ENCODE measurements at places on chromosomes 11 and 22.

- no peak for DNase-seq
Measured at GRCh38 chr11:115672999-115673411, 168.8 kb upstream of the CADM1 start.

GRCh38 chr22:41775976-41776375, 24.5 kb upstream of the CCDC134 start:
- no peak for DNase-seq

DNA sequence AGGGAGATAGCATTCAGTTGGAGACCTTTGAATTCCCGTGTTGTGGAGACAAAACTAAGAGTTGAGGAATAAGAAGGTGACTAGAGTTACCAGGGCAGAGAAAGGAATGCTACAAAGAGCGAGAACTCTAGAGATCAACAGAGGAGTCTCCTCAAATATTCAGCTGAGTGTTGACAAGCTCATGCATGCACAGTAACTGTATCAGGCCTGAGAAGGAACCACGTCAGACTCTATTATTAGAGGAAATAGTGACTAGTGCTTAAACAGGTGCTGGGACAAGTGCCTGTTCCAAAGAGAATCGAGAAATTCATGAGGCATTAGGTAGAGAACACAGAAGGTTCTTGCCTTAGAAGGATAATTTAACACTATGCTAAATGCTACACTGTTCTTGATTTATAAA, 333.8 kb upstream of the CHORDC1 start:
- peak; percentile 91 for DNase-seq

GRCh38 chr11:77522215-77522614, 48.3 kb upstream of the PAK1 start:
- DNase-seq: no peak

DNA sequence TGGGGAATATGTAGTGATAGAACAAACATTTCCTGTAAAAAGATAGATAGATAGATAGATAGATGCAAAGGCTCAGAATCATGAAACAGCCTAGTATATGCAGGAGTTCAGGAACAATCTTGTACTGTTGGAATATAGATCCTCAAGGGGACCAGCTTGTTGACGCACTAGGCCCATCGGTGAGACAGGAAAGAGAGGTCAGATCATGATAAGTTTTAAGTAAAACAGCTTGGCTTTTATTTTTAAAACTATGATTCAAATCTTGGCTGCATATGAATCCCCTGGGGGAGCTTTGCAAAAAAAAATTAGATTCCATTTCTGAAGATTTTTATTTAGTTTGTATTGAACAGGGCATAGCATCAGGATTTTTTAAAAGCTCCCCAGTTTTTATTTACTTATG, 185.8 kb downstream of the TRPC6 start:
- DNase-seq: no peak

DNA sequence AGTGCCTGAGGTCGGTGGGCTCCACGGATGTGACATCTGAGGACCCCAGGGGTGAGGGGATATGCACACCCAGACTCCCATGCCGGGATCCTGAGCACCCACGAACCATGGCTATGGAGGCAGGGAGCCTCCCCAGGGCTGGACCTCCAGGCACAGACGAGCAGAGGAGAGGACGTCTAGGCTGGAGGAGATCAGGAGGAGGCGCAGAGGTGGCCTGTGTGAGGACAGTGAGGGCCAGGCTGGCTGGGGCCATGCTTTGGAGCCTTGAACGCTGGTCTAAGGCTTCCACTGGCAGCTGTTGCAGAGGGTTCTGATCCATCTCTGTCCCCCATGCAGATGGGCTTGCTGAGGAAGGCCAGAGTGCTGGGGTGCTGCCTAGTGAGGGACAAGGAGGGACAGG, 29.0 kb downstream of the FGF4 start:
- DNase-seq: no peak

DNA sequence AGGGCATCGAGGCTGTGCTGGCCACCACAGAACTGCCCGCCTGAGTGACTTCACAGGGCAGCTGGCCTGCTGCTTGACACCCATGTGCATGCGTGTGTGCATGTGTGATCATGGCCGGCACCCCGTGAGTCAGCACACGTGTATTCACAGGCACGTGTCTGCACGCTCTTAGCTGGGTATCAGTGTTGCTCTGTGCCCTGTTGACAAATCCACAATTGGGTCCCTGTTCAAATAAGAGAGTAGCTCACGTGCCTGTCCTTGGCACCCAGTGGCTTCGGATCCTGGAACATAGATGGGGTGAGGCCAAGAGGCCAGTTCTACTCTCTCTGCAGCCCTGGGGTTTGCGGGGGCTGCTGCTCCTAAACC, 14.0 kb downstream of the B3GAT1 start:
- peak; percentile 16 for DNase-seq

GRCh38 chr22:40397396-40397795, 27.0 kb downstream of the SGSM3 start:
- no peak for DNase-seq

- DNase-seq: no peak
Measured at GRCh38 chr11:45795379-45795778, 9.6 kb upstream of the SLC35C1 start.

DNA sequence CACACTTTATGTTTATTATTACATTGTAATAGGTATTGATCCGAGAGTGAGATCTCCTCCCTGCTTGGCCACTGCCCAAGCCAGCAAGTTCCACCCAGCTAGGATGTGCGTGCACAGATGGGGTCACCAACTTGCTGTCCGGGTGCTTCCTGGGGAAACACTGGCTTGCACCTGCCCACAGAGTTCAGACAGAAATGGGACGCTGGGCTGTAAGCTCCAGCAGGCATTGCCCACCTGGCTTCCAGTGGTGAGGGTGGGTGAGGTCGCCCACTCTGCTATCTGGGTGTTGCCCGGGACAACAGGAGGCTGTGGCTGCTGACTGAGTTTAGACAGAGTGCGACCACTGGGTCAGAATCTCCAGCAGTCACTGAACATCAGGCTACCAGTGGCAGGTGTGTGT, 289.8 kb upstream of the ANO3 start:
- no peak for DNase-seq

- no peak for DNase-seq
Measured at GRCh38 chr11:64092111-64092760, 56.5 kb downstream of the FLRT1 start.

DNA sequence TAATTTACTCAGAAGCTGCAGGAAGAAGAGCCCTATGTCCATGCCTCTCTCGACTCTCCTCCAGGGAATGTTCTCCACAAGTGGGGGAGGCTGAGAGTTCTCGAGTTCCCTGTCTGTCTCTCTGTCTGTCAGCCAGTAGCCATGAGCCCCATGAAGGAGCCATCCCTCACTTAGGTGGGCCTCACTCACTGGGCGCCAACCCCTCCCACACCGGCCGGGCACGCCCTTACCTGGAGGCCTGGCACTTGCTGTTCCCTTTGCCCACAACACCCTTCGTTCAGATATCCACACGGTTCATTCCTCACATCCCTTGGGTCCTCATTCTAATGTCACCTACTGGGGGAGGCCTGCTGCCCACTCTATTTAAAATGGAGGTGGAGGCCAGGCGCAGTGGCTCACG, 14.2 kb upstream of the IL10RA start:
- no peak for DNase-seq

GRCh38 chr22:39593066-39593930, 22.7 kb downstream of the CACNA1I start:
- no peak for DNase-seq

DNA sequence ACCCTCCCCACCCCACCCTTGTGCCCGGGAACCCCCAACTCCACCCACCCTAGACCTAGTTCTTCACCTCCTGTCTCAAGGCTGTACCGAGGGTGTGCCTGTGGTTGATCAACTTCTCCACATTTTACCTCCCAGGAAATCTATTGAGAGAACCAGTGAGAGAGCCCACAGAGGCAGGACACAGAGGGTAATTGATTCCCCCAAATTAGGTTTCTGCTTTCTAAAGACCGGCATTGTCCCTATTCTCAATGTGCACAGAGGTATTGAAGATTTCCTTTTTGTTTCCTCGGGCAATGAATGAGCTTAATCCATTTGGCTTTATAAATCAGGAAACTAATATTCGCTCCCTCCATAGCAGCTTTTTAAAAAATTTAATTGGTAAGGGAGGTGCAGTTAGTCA, 6.0 kb upstream of the LMO1 start:
- DNase-seq: no peak

DNA sequence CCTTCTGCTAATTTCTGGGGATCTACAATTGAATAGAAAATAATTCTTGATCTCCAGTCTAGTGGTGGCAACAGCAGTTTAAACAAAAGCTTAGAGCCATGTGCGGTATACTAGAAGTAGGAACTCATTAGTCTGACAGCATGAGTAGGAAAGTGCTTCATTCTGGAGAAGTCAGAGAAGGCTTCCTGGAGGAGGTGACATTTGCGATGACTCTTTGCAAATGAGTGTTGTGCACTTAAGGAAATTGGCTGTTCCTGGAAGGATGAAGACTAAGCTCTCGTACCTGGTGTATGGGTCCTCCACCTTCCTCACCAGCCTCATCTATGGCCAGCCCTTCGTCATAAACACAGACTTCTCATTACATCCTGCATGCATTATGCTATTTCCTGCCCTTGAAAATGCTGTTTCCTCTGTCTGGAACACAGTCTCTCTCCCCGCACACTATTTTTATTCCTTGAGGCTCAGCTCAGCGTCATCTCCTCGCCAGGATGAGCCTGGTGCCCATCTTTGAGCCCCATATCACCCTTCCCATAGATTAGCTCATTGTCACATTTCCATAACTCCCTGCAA, 132.9 kb downstream of the PKNOX2 start:
- no peak for DNase-seq

- no peak for DNase-seq
Measured at GRCh38 chr11:31030138-31030792, 339.3 kb downstream of the DCDC1 start.

DNA sequence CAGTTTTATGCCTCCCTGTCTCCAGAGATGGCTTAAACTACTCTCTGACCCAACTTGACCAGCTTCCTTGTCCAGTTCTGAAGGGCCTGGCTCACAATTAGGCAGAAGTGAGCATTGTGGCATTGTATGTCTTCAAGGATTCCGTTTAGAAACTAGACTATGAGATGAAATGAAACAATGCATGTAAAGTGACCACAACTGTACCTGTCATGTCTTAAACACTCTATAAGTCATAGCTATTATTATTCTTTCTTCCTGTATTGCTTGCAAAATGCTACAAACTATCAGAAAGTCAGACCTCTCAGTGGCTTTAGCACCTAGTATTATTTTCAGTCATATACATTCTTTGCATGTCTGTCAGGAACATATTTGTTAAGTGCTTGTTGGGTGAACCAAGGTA, 127.9 kb upstream of the MTMR2 start:
- no peak for DNase-seq

DNA sequence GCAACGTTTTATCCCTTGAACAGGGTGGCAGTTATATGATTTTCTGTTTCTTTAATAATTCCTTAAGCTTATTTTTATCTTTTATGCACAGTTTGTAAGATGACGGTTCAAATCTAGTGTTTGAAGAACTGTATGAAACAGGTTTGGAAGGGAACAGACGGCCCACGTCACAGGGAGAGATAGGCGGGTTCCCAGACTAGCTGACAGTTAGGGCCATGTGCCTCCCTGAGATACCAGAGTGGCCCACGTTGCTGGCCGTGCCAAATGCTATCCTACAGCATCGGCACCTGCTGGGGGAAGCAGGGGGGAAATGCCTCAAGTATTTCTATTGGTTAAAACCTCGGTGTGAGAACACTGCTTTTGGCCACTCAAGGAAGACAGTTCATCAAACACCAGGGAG, 50.2 kb upstream of the BID start:
- DNase-seq: no peak

GRCh38 chr11:132072044-132072857, 701.8 kb downstream of the NTM start:
- no peak for DNase-seq

DNA sequence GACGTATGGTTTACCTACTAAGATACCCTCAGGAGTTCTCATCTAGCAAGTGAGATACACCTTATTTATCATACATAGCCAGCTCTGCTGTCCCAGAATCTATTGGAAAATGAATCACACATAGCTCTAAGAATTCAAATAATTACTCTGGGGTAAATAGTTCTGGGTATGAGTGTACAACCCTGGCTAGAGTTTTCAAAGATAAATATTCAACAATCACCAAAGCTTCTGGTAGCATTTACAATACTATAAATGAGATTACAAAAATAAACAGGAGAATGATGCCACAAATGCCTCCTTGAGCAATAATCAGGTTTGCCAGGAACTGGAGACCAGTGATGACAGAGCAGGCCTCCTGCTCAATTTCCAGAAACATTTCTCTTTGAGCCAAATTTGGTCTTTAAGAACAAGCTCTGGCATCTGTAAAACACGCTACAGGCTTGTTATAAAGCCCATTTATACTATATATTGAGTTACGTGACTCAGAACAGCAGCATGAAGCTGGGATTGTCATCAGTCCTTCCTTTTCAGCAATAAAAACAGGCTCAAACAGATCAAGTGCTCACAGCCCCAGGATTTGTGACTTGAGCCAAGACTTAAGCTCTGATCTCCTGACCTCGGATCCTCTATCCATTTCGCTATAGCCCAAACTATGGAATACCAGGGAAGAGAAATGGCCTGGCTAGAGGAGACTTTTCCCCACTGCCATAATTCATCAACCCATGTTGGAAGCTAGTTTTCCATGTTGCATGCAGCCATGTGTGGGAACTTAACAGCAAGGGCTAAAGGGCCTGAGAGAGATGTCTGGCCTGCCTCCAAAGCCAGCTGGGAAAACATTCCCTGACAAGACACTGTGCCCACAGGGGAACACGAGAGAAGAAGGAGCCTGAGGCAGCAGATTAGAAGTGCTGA, 19.7 kb downstream of the RAB30 start:
- DNase-seq: peak; percentile 80

GRCh38 chr11:86553265-86553664, 119.2 kb downstream of the ME3 start:
- DNase-seq: no peak

GRCh38 chr11:13366266-13367026, 88.9 kb downstream of the BMAL1 start:
- no peak for DNase-seq

DNA sequence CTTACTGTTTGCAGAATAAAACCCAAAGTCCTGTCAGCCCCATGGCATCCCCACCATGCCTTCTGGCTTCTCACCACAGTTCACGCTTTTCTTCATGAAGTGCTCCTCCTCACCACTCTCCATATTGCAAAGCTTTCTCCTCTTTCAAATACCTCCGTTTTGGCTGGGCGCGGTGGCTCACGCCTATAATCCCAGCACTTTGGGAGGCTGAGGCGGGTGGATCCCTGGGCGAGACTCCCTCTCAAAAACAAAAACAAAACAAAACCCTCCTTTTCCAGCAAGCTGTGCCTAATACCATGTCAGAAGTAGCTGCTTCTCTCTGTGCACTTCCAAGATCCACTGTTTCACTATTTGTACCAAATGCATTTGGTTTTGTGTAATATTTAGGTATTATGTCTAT, 6.7 kb downstream of the BACE1 start:
- DNase-seq: no peak

GRCh38 chr11:126790550-126791081, 210.0 kb downstream of the KIRREL3 start:
- no peak for DNase-seq

- no peak for DNase-seq
Measured at GRCh38 chr11:101666916-101667315, 83.1 kb upstream of the TRPC6 start.

GRCh38 chr11:117833401-117833891, 8.9 kb upstream of the FXYD2 start:
- DNase-seq: peak; percentile 71

All from SHP77 (cell line).